Neural progenitor cell (in vitro differentiated cells): ENCODE measurements at places on chromosomes 13 and 19. TPM values are rescaled to one million over a fixed set of nuclear protein-coding genes. Genes with fewer than 3 reads are reported as not detected.

Gene LMTK3
- total RNA-seq, result 0.02 and 3.5 TPM in 2 replicates

Gene ZNF442
- 6.0 and 14.9 TPM in 2 replicates for total RNA-seq

Gene KISS1R
- total RNA-seq, result 0.77 TPM in 1 of 2 replicates, not detected in the other

Gene TIMM13
- total RNA-seq, result 22.3 and 37.9 TPM in 2 replicates

DNA sequence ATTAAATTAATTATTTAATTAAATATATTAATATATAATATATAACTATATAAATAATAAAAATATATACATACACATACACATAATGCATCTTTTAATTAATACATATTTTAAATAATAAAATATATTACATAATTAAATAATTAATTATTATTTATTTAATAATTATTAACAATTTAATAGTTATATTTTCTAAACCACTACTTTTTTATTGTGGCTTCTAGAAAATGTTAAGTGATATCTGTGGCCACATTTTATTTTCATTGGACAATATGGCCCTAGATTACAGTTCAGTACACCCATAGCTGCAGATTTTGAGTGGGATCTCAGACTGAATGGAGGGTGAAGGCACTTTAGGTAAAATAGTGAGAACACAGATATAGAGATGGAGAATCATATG is 335.7 kb downstream of the NALCN start:
- DNase-seq, result no peak

- DNase-seq, result no peak
Measured at GRCh38 chr19:35560677-35561076, 2.8 kb downstream of the ATP4A start.

DNA sequence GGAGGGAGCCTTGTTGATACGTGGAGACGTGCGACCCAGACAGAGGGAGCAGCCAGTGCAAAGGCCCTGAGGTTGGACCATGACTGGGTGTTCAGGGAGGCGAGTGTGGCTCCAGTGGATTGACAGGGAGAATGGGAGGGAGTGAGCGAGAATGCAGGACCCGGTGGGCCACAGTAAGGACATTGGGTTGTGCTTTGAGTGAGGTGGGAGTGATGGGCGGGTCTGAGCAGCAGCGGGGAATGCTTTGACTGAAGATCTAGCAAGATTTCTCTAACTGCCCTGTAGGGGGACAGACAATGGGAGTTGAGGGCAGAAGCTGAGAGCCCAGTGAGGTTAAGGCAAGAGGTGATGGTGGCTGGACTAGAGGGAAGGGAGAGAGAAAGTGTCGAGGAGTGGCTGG is 7.7 kb upstream of the NANOS2 start:
- DNase-seq, result peak; percentile 66

DNA sequence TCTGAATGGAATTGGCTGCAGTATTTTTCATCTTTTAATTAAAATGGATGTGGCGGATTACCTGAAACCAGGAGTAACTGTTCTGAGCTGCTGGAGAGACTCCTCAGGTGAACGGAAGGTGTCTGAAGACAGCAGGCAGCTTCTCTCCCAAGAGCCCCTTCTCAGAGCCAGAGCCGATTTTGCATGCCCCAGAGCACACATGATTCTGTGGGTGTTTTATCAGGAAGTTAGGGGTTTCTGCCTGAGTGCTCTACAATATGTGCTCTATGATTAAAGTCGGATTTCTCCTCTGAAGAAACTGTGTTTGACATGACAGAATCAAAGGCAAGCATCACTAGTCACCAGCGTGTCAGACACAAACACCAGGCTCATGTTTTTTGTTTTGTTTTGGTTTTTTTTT is 60.7 kb upstream of the MCF2L start:
- DNase-seq, result no peak

DNA sequence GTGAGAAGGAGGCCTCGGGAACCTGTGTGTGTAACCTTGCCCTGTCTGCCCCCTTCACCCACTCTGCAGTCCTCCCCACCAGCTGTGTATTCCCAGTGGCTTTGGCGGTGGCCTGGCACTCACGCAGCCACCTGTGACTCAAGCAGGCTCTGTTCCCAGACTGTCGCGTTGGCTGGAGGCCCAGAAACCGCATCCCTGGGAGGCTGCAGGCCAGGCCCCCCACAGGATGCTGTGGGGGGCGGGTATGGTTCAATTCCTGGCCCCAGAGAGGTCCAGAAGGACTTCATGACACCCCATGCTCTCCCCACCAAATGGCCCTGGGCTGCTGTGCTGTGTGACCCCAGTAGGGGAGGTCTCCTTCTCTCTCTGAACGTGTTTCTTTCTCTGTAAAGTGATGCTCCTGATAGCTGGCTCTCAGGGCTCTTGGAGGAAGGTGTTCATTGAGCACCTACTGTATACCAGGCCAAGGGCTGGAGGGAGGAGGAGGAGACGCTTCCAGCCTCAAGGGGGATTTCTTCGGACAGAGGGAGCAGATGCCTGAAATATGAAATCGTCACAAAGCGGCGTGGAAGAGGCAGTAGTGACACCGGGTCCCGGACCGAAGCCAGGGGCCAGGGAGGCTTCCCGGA is 1.9 kb upstream of the LINGO3 start:
- no peak for DNase-seq

DNA sequence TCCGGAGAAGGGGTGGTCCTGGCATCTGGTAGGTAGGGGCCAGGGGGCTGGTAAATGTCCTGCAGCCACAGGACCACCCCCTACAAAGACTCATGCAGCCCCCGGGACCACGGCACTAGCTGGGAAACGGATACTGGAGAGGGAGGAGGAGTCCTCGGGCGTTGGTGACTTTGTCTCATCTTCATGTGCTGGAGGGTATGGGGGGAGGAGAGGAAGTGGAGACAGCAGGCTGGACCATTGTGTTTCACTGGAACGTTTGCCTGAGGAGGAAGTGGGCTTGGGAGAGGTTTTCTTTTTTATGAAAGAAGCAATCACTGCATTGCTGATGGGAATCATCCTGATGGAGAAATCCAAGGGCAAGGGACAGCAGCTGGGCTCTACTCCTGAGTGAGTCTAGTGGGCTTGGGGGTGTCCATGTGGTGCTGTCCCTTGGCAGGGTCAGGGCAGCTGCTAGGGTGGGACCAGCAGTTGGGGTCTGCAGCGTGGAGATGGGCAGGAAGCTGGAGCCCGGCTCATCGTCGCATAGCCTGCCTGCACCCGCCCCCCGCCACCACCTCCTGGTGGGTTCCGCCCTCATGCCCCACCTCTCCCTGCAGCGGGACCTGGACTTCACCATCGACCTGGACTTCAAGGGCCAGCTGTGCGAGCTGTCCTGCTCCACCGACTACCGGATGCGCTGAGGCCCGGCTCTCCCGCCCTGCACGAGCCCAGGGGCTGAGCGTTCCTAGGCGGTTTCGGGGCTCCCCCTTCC is 1.7 kb upstream of the ADM5 start:
- DNase-seq, result no peak

GRCh38 chr13:43397111-43397510 is 373.7 kb downstream of the DNAJC15 start:
- no peak for DNase-seq

GRCh38 chr13:34349091-34349722 is 531.3 kb downstream of the RFC3 start:
- DNase-seq, result no peak

DNA sequence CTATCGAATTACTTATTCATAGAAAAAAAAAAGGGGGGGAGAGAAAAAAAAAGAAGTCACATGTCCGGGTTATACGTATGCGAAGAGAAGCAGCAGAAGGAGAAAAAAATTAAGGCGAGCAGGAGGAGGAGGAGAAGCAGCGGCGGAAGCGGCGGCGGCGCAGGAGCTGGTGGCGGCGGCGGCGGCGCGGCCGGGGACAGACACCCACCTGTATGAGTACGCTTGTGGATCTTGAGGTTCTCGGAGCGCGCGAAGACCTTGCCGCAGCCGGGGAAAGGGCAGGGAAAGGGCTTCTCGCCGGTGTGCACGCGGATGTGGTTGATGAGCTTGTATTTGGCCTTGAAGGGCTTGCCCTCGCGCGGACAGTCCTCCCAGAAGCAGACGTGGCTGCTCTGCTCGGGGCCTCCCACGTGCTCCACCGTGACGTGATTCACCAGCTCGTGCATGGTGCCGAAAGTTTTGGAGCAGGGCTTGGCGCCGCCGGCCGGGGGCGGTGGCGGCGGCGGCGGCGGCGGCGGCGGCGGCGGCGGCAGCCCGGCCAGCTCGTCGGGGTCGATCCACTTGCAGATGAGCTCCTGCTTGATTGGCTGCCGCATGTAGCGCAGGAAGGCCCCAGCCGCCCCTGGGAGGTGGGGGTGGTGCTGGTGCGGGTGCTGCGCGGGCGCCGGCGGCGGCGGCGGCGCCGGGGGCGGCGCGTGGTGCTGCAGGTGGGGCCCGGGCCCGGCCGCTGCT is 1.5 kb downstream of the ZIC5 start:
- DNase-seq, result peak; percentile 92

DNA sequence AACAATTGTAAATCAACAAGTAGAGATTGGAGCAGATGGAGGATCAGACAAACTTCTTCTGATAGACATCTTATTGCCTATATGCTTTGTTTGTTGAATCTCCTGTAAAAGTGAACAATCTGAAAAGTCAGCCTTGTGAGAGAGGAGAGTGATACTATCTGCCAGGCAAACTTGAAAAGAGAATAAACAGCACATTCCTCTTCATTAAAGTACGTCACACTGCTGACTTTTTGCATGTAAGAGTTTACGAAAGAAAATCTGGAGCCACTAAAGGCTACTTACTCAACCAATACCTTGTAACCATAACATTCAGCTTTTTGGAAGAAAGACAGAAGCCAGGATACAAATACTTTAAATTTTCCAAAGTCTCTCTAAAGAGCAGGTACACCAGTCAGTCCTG is 42.5 kb downstream of the EDNRB start:
- no peak for DNase-seq

GRCh38 chr19:42207767-42208271 is 9.7 kb downstream of the DEDD2 start:
- DNase-seq, result no peak

DNA sequence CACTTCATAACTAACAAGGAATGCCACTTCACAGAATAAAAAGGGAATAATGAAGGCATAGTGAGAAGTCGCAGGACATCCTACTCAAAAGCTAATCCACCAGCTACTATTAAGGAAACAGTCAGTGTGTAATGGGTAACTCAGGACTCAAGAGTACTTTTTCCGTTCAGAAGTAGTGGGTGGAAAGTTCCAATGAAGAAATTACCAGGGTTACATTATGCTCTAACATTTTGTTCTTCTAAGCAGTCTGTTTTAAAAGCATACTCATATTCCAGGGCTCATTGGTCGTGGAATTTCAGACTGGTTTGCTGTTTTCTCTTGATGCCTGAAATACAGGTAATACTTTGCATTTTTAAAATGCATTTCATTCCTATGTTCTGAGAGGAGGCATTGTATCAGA is 222.4 kb upstream of the IRS2 start:
- DNase-seq, result no peak
